Stimulated activated CD4-positive, alpha-beta T cell treated with anti-CD3 and anti-CD28 coated beads, Interleukin-1b, Interleukin-23, amount 100 ng/mL, for 4 hours (primary cell): ENCODE measurements at places on chromosomes 5 and 9.

DNA sequence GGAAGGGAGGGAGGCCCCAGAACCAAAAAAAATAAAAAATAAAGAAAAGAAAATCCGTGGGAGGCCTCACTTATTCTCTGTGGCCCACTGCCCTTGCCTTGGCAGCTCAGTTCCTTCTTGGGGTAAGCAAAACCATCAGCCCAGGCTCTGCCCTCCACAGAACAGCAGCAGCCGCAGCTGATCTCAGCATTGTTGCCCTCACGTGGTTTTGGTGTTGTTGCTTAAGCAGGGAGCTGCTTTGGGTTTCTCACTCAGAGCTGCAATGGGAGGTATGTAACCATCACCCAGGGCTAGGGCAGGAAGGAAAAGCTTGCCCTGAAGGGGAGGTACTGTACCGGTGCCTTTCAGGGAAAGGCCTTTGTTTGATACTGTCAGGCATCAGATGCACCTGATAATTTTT is 374.7 kb upstream of the WWC1 start:
- no peak for DNase-seq

GRCh38 chr5:28561522-28561921 is 1523.1 kb upstream of the CDH9 start:
- DNase-seq = no peak

GRCh38 chr9:74205056-74205455 is 292.1 kb upstream of the RORB start:
- no peak for DNase-seq

- no peak for DNase-seq
Measured at GRCh38 chr5:115069087-115069968, 100.4 kb downstream of the TRIM36 start.

GRCh38 chr9:14314424-14314928 is 535 bp upstream of the NFIB start:
- no peak for DNase-seq

DNA sequence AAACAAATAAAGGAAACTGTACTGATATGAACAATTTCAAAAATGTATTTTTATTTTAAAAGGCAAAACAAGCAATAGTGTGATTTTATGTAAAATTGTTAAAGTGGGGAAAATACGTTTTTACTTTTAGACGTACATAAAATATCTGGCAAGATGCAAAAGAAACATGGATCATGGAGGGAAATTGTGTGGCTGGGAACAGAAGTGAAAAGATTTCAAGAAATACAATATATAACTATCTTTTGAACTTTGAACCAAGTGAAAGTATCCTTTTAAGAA is 1.5 kb upstream of the ZNF367 start:
- DNase-seq = no peak

- no peak for DNase-seq
Measured at GRCh38 chr9:127858041-127858512, 3.6 kb upstream of the ENG start.

- DNase-seq = no peak
Measured at GRCh38 chr9:115152281-115152820, 34.4 kb upstream of the TNC start.

DNA sequence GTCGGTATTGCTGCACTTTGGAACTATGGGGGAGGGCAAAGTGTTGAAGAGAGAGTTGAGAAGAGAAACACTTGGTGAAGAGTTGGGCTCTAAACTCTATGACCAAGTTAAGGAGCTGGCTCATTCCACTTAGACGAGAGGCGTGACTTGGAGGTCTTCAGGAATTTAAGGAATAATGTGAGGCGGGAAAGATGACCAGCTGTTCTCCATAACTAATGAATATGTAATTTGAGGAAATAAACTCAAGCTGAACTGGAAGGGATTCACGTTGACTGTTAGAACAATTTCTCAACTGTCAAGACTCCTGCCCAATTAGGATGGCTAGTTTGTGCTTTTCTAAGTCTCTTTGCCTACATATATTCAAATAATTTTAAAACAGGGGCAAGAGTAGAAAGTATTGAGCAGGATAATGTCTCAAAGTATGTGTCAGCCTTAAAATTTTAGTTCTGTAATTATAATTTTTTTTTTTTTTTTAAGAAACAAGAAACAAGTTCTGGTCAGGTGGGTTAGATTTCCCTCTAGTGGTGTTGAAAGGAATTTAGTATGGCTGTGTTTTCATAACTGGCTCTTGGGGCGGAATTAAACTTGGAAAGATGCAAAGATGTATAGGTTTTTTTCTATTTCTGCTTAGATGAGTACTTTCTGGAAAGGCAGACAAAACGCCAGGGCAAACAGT is 33.4 kb downstream of the TMEM252 start:
- no peak for DNase-seq

- DNase-seq = no peak
Measured at GRCh38 chr5:172529896-172530295, 75.6 kb upstream of the SH3PXD2B start.

DNA sequence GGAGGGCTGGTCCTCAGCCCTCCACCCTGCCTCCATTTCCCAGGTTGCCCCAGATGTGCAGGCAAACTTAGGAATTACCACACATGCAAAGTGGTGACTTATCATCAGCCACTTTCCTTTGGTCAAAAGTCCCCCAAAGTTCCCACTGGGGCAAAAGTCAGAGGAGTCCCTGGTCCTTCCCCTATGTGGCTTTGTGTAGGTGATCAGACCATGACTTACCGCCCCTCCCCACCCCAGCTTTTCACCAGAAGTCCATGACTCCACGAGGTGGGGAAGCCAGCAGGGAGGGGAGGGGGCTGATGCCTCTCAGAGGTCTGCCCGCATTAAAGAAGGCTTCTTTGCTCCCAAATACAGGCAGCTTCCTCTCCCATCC is 5.8 kb downstream of the TRAF1 start:
- peak; percentile 55 for DNase-seq

GRCh38 chr5:79581535-79581934 is 30.7 kb upstream of the TENT2 start:
- DNase-seq = no peak

DNA sequence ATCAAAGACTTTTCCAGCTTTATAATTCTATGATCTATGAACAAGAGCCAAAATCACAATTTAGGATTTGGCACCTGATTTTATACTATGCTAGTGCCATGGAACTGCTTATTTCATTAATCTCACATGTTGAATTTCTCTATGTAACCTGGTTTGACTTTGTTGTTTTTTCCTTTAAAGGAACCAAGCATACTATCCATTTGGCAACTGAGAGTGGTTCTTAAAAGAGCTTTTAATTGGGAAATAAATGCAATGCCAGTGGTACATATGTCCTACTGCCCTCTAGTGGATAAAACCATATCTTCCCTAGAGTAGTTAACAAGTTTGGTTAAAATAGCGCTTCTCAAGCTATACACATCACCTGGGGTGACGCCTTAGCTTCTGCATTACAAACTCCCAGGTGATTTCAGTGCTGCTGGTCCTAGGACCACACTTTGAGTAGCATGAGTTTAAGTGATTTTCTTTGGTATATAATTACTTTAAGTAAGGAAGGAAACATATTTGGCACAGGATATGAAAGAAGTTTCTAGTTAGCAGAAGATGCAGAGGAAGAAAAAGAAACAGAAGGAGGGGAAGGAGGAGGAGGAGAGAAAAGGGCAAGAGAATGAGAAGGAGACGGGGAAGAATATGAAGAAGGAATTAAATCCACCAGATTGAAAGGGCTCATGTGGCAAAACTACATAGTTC is 56.8 kb downstream of the FGF10 start:
- no peak for DNase-seq

- no peak for DNase-seq
Measured at GRCh38 chr9:124428751-124429529, 13.7 kb upstream of the PSMB7 start.

- DNase-seq = no peak
Measured at GRCh38 chr5:5242056-5242455, 101.9 kb downstream of the ADAMTS16 start.

DNA sequence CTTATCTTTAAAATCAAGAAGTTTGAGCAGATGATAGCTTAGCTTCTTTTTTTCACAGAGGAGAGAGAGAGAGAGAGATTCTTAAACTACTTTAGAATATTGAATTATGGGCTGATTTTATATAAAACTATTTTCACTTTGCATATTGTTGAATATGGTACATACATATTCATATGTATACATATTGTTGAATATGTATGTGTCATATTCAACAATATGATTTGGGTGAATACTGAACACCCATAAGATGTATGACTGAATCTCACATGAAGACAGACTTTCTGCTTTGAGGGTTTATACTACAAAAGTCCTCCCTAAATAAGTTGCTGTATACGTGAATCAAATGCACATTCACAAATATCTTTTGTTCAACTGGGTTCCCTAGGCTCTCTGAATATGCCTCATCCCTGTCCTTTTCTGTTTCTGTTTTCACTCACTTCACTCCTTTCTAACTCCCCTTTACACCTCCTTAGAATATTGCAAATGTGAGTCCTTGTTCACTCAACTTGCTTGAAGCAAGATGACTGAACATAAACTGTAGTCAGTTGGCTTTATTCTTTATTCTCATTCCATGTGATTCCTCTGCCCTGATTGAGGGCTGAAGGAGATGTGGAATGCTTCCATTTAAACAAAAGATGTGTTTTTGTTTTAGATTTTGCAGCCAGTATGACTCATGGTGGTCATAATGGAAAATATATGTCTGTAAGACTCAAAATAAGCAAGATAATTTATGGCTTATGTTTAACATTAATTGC is 225.4 kb upstream of the DAB2 start:
- DNase-seq = no peak

GRCh38 chr5:175216991-175217390 is 227.0 kb downstream of the DRD1 start:
- no peak for DNase-seq

GRCh38 chr5:113514289-113514635 is 768 bp downstream of the YTHDC2 start:
- no peak for DNase-seq

GRCh38 chr9:77731930-77732329 is 83.8 kb upstream of the GNA14 start:
- DNase-seq = no peak

GRCh38 chr5:82275216-82275664 is 2.9 kb downstream of the RPS23 start:
- no peak for DNase-seq

DNA sequence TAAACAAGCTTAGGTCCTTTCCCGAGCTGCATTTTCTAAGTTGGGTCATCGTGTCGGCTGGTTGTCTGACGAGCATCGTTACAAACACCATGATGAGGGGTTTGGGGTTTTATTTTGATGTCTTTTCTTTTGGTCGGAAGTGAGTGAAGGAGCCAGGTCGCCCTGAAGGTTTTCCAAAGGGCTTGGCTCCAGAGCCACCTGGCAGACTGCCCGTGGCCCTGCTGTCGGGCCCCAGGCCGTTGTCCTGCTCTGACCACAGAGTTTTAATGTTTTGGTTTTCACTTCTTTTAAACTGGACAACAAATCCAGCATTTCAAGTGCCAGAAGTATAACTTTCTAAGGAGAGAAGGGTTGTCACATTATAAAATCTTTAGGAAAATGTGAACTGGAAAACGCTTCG is 42.3 kb downstream of the TENT4A start:
- DNase-seq = no peak

- DNase-seq = no peak
Measured at GRCh38 chr9:89738137-89738932, 133.5 kb downstream of the GADD45G start.

DNA sequence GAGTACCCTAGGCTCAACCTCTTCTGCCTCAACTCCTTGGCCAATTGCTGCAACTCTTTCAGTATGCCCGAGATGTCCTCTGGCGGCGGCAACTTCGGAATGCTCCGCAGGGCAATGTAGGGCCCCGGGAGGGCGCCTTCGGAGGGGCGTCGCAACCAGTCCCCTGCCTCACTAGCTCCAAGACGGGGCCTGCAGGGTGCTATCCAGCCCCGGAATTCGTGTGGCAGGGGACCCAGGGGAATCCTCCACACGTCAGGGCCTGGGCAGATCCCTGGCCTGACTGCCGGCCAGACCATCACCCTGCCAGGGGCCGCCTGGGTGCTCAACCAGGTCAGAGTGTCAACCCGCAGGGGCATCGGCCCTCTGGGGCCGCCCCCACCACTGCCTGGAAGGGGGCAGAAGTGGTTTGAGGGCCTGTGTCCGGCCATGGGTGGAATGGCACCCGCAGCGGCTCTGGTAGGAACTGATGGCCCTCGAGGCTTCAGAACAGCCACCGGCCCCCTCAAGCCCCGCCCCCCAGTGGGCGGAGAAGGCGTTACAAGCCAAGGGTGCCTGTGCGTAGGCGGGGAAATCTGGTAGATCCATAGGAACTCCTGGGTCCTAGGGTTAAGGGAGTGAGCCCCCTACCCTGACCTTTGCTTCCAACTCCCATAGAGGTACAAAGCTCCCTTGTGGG is at the start of gene POU5F2:
TSS of gene POU5F2 (minus strand) at position 465 of the 676 bp plus-strand sequence. CDS start at position 428, 37 bp downstream.
- DNase-seq = no peak

- DNase-seq = no peak
Measured at GRCh38 chr5:126383776-126384175, 39.4 kb upstream of the GRAMD2B start.

DNA sequence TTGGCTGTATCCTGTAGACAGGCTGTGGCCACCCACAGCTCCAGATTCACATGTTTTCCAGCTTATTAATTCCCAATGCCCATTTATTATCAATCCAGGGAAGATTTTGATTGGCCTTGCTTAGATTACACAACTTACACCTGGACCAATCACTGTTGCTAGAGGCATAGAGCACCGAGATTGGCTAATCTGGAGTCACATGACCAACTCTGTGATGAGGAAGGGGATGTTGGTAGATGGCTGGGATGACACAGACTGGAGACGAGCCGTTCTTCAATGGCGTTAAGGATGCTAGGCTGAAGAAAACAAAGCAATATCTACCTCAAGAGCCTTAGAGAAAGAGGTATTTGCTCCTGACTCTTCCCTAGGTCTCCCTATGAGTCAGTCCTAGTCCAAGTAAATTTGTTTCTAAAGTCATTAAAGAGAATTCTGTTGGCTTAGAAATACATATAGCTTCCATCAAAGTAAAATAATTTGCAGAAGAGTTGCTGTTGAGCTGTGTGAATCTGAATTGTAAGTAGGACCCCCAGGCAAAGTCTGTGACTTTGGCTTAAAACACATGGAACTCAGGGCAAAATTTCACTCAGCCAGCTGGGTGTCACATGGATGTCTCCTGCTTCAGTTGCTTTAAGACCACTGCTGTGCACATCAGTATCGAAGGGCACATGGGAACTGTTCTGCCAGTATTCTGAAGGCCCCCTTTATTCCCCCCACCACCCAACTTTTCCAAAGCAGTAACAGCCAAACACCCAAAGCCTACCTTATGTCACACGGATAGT is 326.4 kb upstream of the KLF4 start:
- no peak for DNase-seq

DNA sequence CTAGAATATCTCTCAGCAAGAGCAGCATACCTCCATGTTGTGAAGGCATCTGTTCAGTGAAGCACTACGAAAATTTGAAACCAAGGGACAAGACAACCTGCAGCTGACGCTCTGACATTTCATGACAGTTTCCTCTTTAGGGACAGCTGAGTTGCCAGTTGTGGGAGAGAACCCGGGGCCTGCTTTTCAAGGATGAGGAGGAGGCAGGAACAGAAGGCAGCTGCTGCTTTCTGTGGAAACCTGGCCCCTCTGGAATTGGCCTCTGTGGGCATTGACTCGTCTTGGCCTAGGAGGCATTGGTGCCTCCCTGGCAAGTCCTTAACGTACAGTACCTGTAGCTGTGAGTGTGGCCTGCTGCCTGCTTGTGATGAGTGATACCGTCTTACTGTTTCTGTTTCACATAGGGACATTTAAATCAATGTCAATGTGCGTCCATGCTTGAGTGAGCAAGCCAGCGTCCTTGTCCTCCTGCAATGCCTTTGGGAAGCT is 21.6 kb downstream of the SLC46A2 start:
- DNase-seq = no peak

- DNase-seq = no peak
Measured at GRCh38 chr5:55852503-55852902, 1.3 kb downstream of the IL31RA start.
